ENCODE measurements at places on chromosomes 2 and 18.

- DNase-seq, result no peak
These were observed 34.1 kb upstream of the ARHGAP25 start for GRCh38 chr2:68700560-68700959.

DNA sequence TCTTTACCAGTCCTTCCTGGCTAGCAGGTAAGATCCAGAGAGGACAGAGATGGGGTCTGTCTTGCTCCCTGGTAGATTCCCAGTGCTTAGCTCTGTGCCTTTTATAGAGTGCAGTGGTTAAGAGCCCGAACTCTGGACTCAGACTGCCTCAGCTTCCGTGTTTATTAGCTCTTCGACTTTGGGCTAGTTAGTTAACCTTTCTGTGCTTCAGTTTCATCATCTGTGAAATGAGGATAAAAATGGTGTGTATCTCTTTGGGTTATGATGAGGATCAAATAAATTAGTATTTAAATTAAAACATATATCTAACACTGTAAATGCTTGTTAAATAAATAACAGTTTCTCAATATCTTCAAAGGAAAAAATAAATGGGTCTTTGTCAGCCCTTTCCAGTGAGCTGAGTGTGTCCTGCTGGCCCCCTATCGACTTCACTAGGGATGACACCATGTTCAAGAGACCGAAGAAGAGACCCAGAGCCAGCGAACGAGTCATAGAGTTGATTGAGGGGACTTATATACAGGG is 38.2 kb downstream of the CERS6 start:
- DNase-seq, result no peak

GRCh38 chr2:163748420-163748819 is 12.6 kb upstream of the FIGN start:
- DNase-seq, result no peak

GRCh38 chr2:186199029-186199428 is 287.0 kb upstream of the ZC3H15 start:
- DNase-seq, result no peak

- DNase-seq, result no peak
These were observed 55.7 kb downstream of the ANKMY1 start for GRCh38 chr2:240502059-240502429.

- DNase-seq, result no peak
These were observed 59.9 kb upstream of the REG3A start for GRCh38 chr2:79219383-79219988.

DNA sequence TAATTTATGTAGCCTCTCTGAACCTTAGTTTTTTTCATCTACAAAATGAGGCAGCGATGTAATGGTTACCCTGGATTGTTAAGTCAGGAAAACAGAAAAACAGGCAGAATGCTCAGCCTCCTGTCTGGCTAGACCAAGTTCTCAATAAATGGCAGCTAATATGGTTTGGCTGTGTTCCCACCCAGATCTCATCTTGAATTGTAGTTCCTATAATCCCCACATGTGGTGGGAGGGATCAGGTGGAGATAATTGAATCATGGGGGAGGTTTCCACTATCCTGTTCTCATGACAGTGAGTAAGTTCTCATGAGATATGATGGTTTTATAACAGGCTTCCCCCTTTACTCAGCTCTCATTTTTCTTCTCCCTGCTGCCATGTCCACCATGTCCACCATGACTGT is 220.0 kb downstream of the CMPK2 start:
- no peak for DNase-seq

GRCh38 chr18:9404565-9405060 is 70.0 kb downstream of the TWSG1 start:
- no peak for DNase-seq

DNA sequence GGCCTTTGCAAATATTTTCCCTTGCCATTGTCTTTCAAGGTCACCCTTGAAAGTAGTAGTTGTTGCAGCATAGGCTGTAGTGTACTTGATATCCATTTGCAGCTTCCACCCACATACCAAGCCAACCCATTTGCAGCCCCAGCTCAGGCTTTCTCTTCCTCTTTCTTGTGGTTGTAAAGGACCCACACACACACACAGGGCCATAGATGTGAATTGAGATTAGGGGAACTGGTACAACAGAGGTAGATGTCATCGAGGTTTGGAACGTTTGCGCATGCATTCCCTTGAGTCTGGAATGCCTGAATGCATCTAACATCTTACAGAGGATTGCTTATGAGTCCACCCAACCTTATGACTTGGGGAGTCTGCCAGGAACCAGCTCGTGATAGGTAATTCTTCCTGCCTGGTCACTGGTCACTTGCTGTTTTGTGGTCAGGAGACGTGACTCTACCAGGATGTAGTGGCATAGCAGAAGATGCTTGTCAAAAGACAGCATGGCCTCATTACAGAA is 91.9 kb downstream of the MRPS9 start:
- no peak for DNase-seq
